Stimulated activated CD4-positive, alpha-beta T cell treated with anti-CD3 and anti-CD28 coated beads, Interleukin-15, amount 100 ng/mL, for 1 hour (primary cell): ENCODE measurements at places on chromosomes 2 and 18.

- DNase-seq = no peak
Observed at GRCh38 chr2:217749008-217749407, 253.8 kb downstream of the TNS1 start.

DNA sequence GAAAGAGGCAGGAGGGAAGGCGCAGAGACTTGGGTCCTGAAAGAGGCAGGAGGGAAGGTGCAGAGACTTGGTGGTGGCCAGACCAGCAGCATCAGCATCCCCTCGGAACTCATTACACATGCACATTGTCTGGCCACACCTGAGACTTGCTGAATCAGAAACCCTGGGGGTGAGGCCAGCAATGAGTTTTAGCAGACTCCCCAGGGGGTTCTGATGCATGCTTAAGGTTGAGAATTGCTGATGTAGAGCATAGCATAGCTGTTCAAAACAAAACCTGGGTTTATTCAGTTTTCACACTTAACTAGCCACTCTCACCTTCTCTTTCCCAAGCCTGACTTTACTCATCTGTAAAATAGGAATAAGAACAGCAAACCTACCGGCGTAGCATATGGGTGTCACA is 122.9 kb downstream of the MRO start:
- no peak for DNase-seq

- no peak for DNase-seq
Observed at GRCh38 chr2:234714711-234715110, 217.8 kb upstream of the ARL4C start.

GRCh38 chr2:145197944-145198343 is 678.0 kb upstream of the ZEB2 start:
- no peak for DNase-seq

DNA sequence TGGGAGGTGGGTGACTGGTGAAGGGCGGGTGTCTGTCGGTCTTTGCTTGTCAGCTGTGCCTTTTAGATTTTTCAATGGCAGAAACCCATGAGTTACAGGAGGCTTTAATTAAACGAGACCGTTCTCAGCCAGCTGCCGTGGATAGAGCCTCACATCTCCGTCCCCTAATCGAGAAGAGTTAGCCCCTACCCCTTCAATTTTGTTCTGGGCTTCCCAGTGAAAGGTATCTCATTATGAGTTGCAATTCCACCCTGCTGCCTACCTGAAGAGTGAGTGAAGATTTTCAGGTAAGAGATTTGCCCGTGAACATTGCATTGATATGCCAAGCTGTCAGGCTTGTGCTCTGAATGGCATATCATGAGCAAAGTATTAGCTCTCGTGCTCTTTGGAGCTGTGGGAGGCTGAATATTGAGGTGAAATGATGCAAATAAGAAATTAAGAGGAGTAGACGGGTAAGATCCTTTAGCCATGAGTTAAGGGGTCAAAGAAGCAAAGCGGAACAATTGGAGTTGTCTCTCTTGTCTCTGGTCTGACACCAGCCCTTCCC is 118.7 kb upstream of the MSTN start:
- DNase-seq = no peak

- DNase-seq = no peak
Observed at GRCh38 chr18:47953471-47953931, 23.0 kb upstream of the SMAD2 start.

DNA sequence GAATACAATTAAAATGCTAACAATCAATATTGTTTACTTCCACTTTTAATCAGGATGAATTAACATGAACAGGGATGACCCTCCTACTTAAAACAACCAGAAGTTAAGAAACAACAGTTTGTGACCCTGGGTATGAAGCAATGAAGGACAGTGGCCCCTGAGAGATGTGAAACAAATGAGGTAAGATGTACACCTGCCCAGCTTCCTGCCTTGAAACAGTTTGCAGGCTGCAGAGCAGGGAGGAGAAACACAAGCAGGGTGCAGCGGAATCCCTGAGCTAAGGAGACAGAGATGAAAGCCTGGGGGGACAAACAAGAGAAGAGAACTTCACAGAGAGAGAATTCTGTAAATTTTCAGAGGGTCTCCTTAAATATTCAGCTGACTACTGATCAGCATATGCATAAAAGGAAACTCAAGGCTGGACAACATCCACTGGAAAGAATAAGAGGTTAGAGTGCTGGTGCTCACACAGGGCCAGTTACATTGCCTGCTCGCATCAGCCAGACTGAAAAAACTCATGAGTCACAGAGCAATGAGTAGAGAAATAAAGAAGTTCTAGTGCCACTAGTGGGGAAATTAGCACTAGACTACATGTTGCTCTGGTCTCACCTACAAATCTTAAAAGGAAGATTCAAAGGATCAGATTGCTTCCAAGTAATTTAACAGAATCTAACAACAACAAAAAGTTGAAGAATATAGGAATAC is 106.4 kb downstream of the PID1 start:
- DNase-seq = no peak

DNA sequence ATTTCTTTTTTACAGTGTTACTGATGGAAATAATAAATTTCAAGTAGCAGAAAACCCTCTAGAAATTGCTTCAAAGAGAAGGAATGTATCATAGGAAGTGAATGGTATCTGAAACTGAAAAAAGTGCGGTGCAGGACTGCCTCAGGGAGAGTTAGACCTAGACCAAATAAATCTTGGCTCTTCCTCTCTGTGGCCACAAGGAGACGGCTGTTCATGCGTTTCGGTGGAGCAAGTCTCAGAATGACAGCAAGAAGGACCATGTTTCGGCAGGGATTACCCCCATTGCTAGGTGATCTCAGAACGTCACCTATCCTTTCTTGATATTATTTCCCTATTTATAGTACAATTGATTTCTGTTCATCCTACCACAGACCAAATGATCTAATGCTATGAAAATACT is 522.3 kb downstream of the SOX11 start:
- DNase-seq = no peak

DNA sequence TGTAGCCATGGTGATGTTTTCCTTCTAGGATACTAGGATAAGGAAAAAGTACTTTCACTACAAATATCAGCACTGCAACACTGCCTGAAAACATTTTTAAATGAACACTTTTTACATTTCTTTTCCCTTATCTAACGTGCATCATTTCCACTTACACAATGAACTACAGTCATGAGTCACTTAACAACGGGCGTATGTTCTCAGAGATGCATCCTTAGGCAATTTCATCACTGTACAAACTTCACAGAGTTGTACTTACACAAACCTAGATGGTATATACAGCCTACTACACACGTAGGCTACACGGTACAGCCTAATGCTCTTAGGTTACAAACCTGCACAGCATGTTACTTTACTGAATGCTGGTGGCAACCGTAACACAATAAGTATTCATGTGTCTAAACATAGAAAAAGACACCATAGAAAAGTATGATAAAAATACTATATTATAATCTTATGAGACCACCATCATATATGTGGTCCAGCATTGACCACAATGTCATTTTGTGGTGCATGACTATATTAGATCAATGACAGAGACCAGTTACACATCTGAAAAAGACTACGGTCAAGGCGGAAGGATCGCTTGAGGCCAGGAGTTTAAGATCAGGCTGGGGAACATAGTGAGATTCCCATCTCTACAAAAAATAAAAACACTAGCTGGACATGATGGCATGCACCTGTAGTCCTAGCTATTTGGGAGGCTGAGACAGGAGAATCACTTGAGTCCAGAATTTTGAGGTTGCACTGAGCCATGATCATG is 39.8 kb downstream of the WDR33 start:
- no peak for DNase-seq

GRCh38 chr2:226978300-226978699 is 142.4 kb downstream of the RHBDD1 start:
- no peak for DNase-seq

DNA sequence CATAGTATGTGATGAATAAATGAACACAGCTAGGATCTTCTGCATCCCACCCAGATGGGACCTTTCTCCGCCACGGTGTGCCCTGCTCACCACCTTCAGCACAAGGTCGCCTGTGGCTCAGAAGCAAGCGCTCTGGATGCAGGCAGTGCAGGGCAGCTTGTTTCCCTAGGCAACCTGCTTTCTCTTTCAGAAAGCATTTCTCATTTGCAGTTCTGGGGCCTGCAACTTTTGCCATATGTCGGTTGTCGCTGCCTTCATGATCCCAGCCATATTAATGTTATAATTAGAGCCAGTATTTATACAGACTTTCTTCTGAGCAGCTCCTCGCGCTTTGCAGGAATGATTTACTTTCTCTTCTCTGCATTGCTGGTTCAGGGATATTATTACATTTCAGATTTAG is 692.8 kb downstream of the RNF144A start:
- no peak for DNase-seq

DNA sequence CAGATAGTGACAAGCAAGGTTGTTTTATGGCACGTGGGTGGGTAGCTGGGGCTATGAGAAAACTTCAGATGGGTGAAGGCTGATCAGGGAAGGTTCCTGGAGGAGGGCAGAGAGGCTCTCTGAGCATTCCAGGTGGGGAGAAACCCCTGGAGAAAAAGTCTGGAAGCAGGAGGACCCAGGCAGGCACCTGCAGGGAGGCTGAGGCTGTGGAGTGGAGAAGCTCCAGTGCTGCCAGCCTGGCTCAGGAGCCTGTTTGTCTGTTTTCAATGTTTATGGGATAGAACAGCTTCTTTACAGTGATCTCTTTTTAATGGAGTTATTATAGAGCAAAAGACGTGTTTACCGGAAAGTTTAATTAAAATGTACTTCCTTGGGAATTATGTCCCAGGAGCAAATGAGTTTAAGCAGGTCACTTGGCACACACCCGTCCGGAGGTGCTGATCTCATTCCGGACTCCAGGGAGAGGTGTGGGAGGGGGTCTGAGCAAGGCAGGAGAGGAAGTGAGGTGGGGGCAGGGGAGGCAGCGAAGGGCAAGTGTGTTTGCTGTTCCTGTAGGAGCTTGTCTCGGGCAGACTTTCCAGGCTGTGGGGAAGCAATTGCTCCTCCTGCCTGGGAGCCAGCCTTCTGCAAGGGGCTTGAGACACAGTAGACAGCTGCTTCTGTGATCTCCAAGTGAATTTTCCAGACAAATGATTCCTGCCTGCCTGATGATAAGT is 239.5 kb downstream of the MYCN start:
- DNase-seq = no peak

DNA sequence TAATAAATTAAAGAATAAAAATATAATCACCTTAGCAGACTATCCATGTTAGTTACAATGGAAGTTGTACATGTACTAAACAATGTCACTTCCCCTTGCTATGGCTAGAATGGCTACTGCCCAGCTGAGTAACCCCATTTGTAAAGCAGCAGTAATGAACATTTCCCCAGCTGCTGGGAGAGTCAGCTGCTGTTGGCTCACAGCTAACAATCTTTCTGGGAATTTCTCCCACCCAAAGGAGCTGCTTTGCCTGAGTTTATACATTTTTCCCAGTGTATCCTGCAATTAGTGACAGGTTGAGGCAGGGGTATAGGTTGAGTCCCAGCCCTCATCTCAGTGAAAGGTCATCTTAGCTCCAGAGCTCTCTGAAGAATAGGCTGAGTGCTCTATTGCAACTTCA is 665.6 kb upstream of the KLHL29 start:
- DNase-seq = no peak

DNA sequence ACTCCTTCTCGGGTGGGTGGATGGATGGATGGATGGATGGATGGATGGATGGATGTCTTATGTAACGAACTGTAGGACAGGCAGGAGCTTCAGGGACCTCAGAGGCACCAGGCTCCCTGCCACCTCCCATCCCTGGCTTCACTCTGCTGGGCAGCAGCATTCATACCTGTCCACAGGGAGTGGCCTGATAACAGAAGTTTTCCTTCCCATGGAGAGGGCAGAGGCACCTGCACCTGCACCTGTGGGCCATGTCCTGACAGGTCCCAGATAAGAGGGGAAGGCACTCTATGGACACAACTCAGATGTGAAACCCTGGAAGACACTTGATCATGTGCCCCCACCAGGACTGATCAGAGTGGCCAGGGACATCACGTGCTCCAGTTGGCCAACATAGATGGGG is 142.3 kb downstream of the GBX2 start:
- no peak for DNase-seq
